ENCODE measurements at places on chromosomes 13 and 19.
A peak's percentile ranks its signal among the peaks of the same experiment; 100 is the strongest.

- no peaks in the 10 kb centered on the region for H3K4me1 ChIP-seq
- no peak overlapping the region for H3K4me3 ChIP-seq
- no peak overlapping the region for H3K27ac ChIP-seq
- ATAC-seq, result no peak
- no peaks in the 10 kb centered on the region for H3K36me3 ChIP-seq
These were observed 49.0 kb downstream of the SIPA1L3 start for GRCh38 chr19:37955986-37956385.

DNA sequence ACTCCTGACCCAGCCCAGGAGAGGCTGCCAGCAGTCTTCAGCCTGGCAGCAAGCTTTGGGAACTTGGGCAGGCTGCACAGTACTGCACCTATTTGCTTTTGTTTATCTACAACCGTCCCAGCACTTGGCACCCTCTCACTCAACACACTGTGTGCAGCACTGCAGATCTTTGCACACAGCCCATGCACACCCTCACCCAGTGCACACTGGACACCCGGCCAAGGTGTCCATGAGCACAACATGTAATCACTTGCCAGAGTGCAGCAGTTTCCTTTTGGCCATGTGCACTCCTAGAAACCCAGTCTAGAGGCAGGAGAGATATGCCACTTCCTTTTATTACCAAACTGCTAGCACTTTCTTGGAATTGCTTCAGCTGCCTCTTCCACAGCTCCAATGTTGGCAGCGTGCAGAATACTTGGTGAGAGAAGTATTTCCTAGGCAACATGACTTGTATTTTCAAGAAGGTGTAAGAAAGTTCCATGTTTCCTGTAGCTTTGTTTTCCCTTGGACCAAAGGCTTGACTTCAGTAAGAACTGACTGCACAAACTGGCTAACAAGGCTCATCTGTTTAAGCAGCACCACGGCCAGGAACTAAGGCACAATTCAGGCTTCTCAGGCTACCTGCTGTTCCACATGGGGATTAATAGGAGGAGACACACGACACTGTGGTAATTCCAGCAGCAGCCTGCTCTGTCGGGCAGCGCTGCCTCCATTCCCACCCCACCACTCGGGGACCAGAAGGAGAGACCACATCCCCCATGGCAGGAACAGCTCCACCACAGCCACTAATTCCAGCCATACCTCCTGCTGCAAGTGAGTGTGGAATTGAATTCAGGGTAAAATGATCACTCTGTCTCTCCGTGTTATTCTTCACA, 15.3 kb downstream of the ATP7B start:
- peaks cover 9% of the 10 kb centered on the region for H3K27me3 ChIP-seq
- H3K4me1 ChIP-seq, result peaks cover 4% of the 10 kb centered on the region
- H3K36me3 ChIP-seq, result no peaks in the 10 kb centered on the region
- H3K27ac ChIP-seq, result no peak overlapping the region
- no peak for ATAC-seq

GRCh38 chr13:67568205-67568604, 338.1 kb upstream of the PCDH9 start:
- no peak for ATAC-seq
- no peak overlapping the region for H3K27ac ChIP-seq
- H3K4me1 ChIP-seq, result no peaks in the 10 kb centered on the region
- no peaks in the 10 kb centered on the region for H3K27me3 ChIP-seq
- H3K4me3 ChIP-seq, result no peak overlapping the region

- peaks cover 5% of the 10 kb centered on the region for H3K4me1 ChIP-seq
- no peaks in the 10 kb centered on the region for H3K36me3 ChIP-seq
- no peak overlapping the region for H3K4me3 ChIP-seq
- no peak overlapping the region for H3K27ac ChIP-seq
These were observed 2.2 kb downstream of the LHFPL6 start for GRCh38 chr13:39600766-39601165.

GRCh38 chr19:47580397-47580796, 7.4 kb upstream of the ZNF541 start:
- no peak for ATAC-seq
- no peaks in the 10 kb centered on the region for H3K27me3 ChIP-seq
- peak overlapping the region; percentile 44 for H3K27ac ChIP-seq
- H3K4me1 ChIP-seq, result peaks cover 31% of the 10 kb centered on the region

- no peaks in the 10 kb centered on the region for H3K36me3 ChIP-seq
- H3K4me1 ChIP-seq, result peaks cover 5% of the 10 kb centered on the region
- ATAC-seq, result peak; percentile 67
- H3K27me3 ChIP-seq, result peaks cover 19% of the 10 kb centered on the region
These were observed at the start of gene SYT5 for GRCh38 chr19:55179606-55180484. Gene SYT5 (minus strand): TSS chr19:55180289. CDS start chr19:55179041, 1,248 bp downstream.

DNA sequence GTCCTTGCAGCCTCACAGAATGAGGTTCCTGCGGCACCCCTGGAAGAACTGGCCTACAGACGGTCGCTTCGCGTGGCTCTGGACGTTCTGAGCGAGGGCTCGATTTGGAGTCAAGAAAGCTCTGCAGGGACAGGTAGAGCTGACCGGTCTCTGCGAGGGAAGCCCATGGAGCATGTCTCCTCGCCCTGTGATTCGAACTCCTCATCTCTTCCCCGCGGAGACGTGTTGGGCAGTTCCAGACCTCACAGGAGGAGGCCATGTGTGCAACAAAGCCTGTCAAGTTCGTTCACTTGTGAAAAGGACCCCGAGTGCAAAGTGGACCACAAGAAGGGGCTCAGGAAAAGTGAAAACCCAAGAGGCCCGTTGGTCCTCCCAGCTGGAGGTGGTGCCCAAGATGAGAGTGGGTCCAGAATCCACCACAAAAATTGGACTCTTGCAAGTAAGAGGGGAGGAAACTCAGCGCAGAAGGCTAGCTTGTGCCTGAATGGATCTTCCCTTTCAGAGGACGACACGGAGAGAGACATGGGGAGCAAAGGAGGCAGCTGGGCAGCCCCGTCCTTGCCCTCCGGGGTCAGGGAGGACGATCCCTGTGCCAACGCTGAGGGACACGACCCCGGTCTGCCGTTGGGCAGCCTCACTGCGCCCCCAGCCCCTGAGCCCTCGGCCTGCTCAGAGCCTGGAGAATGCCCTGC, 23.4 kb upstream of the NDUFS7 start:
- H3K36me3 ChIP-seq, result peaks cover 95% of the 10 kb centered on the region
- H3K4me1 ChIP-seq, result peaks cover 18% of the 10 kb centered on the region
- H3K27ac ChIP-seq, result no peak overlapping the region
- no peaks in the 10 kb centered on the region for H3K27me3 ChIP-seq
- ATAC-seq, result no peak
- no peak overlapping the region for H3K4me3 ChIP-seq

DNA sequence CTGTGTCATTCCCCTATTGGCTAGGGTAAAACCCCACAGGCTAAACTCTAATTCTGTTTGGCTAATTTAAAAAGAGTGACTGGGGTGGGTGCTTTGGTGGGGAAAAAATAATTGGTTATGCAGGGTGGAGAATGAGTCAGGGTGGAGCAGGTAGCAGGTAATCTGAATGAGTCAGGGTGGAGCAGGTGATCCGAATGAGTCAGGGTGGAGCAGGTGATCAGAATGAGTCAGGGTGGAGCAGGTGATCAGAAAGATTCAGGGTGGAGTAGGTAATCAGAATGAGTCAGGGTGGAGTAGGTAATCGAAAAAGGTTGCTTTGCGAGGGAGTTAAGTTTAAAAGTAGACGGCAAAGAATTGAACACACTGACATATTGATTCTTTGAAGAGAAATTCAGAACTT, 1218.8 kb upstream of the ATXN8OS start:
- no peaks in the 10 kb centered on the region for H3K36me3 ChIP-seq
- no peaks in the 10 kb centered on the region for H3K27me3 ChIP-seq
- no peak overlapping the region for H3K4me3 ChIP-seq
- H3K4me1 ChIP-seq, result no peaks in the 10 kb centered on the region

GRCh38 chr13:107562203-107562602, 653.1 kb downstream of the LIG4 start:
- H3K27me3 ChIP-seq, result no peaks in the 10 kb centered on the region
- no peak for ATAC-seq
- no peaks in the 10 kb centered on the region for H3K36me3 ChIP-seq
- H3K4me1 ChIP-seq, result no peaks in the 10 kb centered on the region
- H3K4me3 ChIP-seq, result no peak overlapping the region
- H3K27ac ChIP-seq, result no peak overlapping the region

- no peaks in the 10 kb centered on the region for H3K27me3 ChIP-seq
- peaks cover 12% of the 10 kb centered on the region for H3K4me1 ChIP-seq
- H3K36me3 ChIP-seq, result peaks cover 63% of the 10 kb centered on the region
- H3K4me3 ChIP-seq, result no peak overlapping the region
These were observed 62.9 kb downstream of the ZC3H13 start for GRCh38 chr13:45989607-45990006.

GRCh38 chr13:103218253-103218652, 152.0 kb upstream of the SLC10A2 start:
- no peak overlapping the region for H3K4me3 ChIP-seq
- H3K36me3 ChIP-seq, result no peaks in the 10 kb centered on the region
- no peaks in the 10 kb centered on the region for H3K4me1 ChIP-seq
- no peak overlapping the region for H3K27ac ChIP-seq
- no peak for ATAC-seq

DNA sequence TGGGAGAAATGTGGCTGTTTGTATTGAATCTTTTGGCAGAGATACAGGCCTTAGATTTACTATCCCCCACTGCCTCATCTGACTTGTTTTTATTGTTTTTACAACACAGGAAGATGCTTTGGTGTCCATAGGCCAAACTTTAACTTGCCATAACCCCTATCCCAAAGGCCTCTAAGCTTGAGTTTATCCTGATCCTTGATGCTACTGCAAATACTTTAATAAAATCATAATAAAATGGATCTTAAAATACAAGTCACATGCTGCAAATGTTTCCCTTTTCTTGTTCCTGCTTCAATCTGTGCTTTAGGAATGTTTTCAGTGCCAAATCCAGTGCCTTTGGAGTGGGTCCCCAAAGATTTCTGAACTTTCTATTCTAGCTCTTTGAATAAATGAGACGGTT, 770.6 kb downstream of the DACH1 start:
- H3K4me3 ChIP-seq, result no peak overlapping the region
- H3K36me3 ChIP-seq, result no peaks in the 10 kb centered on the region
- H3K27me3 ChIP-seq, result no peaks in the 10 kb centered on the region
- no peaks in the 10 kb centered on the region for H3K4me1 ChIP-seq
- H3K27ac ChIP-seq, result no peak overlapping the region
- ATAC-seq, result no peak

DNA sequence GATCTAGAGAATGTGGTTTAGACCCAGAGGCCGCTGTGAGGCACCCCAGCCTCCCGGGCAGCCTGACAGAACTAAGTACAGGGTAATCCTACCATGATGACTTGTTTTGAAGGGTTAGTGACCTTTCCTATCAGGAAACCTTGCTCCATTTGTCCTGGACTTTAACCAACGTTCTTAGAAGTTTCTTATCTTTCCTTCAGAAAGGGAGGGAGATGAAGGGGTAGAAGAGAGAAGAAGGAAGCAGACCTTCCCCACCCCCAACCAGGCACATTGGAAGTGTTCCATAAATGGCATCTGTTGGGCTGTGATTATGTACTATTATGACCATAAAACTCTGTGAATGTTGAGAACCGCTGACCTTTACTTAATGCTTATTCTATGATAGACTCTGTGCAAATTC, 184.2 kb downstream of the OXGR1 start:
- no peaks in the 10 kb centered on the region for H3K4me1 ChIP-seq
- no peak overlapping the region for H3K4me3 ChIP-seq
- no peak for ATAC-seq
- H3K36me3 ChIP-seq, result no peaks in the 10 kb centered on the region
- H3K27ac ChIP-seq, result no peak overlapping the region

- H3K4me1 ChIP-seq, result no peaks in the 10 kb centered on the region
- no peaks in the 10 kb centered on the region for H3K27me3 ChIP-seq
- H3K4me3 ChIP-seq, result no peak overlapping the region
- no peak for ATAC-seq
- H3K27ac ChIP-seq, result no peak overlapping the region
These were observed 76.0 kb downstream of the ZNF557 start for GRCh38 chr19:7145494-7145893.

GRCh38 chr13:23817830-23818229, 71.4 kb downstream of the MIPEP start:
- ATAC-seq, result no peak
- no peaks in the 10 kb centered on the region for H3K4me1 ChIP-seq
- H3K4me3 ChIP-seq, result no peak overlapping the region
- H3K27me3 ChIP-seq, result no peaks in the 10 kb centered on the region

Data from activated T-helper 17 cell treated with anti-CD3 and anti-CD28 coated beads, Interleukin-2, amount 50 U/mL, for 72 hours (primary cell).